Ammon's horn (tissue), 1 donor: ENCODE measurements at places on chromosomes 12 and 14.

DNA sequence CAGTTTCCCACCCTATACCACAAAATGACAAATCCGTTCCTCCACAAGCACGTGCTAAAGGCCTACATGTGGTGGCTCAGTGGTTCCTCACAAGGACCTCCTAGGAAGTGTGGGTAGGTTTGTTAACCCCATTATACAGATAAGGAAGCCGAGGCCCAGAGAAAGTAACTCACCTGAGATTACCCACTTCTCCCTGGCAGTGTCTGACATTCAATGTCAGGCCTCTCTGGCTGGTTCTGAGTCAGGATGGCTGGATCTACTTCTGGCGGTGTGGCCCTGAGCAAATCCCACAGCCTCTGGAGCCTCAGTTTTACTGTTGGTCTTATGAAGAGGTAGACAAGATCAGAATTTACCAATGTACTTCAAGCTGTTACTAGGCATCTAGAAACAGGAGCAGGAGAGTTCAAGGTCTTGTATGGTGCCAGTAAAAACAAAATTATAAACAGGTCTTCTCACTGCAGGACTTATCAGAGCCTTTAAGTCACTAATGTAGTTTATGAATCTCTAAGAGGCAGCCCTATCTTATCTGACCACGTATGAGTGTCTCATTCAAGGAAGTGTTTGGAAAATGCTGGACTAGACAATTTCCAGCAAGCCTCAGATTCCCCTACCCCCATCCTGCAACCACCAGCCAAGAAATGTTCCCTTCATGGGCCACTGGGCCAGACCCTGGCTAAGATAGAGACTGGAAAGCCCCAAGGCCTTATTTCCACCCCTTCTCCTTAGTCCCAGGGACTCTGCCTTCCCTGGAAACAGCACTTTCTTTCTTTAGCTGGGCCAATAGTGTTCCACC, 4.2 kb downstream of the HSPB8 start:
- DNase-seq = peak; percentile 37

GRCh38 chr14:34875031-34875922, at the start of gene BAZ1A:
Gene BAZ1A (minus strand): TSS chr14:34875360. CDS start chr14:34874604, 756 bp downstream.
- DNase-seq = peak; percentile 61

DNA sequence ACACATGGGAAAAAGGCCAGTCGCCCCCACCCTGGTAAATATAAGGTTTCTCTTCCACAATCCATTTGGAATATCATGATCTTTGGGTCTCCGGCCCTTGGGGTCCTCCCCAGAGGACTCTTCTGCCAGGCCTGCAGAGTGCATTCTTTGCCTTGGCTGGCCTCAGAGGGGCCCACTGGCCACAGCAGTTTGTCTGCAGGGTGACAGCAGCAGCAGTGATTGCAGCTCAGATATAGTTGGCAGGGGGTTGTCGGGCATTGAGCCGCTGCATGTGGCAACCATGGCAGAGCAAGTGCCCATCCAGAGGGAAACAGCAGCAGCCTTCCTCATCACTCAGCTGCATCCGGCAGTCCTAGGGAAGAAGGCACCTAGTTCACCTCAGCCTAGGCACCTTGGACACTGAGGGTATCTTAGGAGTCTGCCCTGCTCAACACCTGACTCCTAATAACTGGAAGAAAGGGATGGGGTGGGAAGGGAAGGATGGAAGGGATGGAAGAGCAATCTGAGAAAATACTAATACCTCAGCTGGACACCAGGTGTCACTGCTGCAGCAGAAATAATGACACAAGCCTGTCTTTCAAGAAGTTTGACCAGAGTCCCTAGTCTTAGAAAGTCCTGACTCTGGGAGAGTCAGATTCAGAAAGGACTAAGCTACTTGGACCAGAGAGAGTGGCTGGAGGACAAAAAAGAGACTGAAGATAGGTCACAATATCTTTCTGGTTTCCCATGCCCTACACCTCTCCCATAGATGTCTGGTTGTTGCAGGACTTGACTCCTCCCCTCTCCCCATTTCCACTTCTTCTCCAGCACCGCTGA, 8.9 kb downstream of the AJUBA start:
- DNase-seq = peak; percentile 63

GRCh38 chr14:26191671-26192070, 406.2 kb downstream of the NOVA1 start:
- DNase-seq = no peak

- no peak for DNase-seq
These were observed 10.7 kb downstream of the TBX3 start for GRCh38 chr12:114673169-114673833.

DNA sequence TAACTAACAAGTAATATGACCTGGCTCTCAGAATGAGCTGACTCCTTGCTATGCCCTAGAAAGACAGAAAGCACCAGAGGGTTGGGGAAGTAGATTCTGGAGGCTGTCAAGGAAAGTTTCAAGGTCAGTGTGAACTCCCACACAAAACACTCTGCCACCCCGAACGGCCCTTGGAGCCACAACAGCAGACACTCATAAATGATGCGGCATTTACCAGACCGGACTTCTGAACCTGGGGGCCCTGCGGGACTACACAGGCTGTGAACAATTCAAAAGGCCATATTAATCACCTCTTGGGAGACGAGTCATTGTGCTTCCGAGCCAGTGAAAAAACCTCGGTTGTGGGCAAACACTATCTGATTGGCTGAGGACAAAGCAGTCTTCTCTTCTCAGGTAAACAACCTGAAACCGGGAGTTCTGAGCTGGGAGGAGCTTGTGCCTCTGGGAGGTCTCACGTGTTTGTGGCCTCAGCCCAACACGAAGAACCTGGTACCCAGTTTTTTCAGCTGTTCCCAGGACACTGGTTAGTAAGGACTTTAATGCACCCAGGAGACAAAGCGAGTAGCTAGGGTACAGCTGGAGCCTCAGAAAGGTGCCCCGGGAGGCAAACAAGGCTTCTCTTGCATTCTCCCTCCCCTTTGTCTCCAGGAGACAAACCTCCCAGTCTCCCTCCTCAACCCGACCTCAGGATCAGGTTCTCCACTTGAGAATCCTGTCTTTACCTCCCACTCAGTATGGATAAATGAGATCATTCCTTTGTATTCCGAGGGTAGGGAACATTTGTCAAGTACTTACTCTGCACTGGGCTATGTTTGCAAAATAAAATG, 35.3 kb downstream of the VWF start:
- DNase-seq = no peak

DNA sequence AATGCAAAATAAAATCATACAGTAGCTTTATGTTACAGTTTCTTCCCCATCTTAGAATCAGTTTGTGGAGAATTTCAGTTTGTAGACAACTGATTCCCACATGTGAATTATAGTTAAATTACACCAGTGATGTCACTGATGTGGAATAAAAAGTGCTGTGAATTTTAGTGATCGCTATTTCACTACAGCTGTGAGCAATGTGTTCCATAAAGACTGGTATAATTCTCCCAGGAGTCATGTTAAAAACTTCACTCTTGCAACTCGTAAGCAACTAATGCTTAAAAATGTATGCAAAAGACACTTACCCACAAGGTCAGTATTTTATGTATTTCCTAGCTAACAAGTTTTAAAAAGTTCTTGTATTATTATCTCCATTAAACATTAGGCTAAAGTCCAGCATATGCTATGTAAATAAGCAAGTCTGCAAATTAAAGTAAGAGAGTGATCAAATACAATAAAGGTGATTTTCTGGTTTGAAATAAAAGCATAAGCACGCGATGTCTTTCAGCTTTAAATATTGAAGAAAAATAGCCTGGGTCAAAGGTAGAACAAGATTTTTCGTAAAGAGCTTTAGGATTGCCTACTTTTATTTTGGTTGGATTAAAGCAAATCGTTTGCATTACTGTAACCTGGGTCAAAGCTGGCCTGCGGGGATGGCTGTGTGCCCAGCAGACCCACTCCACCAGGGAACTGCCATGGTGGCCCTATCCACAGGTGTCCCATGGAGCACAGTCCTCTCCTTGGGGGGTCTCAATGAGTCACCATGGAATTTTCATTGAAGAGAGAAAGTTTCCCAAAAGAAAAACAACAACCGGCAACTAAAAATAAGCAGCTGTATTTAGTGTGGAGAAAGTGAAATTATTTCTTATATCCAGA, 12.7 kb upstream of the LRIG3 start:
- no peak for DNase-seq

DNA sequence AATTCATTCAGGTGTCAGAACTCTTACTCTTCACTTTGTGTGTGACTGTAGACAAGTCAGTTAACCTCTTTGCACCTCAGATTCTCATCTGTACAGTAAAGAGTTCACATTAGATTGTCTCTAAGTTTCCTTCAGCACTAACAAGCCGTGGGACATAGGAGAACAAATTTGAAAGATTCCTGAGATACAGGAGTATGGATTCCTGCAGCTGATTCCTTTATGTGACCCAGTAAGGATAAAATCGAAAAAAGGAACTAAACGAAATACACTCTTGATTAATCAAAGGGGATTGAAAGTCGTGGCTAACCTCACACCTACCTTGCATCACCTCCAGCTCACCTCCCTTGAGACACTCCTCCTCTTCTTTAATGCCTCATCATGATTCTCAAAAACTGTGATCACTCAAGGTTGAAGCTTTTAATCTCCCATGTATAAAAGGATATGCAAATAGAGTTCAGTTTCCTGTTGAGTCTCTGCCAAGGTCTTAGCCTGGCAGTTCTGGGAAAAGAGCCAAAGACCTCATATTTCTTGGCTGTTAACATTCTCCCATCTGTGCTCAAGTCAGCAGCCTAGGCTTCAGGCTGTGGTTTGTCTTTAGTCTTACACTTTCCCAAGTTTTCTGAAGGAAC, 156.6 kb downstream of the DAD1 start:
- peak; percentile 82 for DNase-seq

DNA sequence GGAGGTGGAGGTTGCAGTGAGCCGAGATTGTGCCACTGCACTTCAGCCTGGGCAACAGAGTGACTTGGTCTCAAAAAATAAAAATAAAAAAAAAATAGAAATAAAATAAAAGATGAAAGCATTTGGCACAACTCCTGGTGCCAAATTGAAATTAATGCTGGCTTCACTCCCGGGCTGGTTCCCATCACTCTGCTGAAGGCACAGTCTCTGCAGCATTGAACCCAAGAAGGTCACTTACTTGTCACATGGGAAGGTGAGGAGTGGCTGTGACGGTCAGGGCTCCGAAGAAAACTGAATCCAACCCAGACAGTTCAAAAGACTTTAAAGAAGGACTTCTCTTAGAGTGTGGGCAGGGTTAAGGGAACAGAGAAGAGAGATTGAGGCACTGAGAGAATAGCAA, 10.5 kb upstream of the CCDC63 start:
- no peak for DNase-seq

DNA sequence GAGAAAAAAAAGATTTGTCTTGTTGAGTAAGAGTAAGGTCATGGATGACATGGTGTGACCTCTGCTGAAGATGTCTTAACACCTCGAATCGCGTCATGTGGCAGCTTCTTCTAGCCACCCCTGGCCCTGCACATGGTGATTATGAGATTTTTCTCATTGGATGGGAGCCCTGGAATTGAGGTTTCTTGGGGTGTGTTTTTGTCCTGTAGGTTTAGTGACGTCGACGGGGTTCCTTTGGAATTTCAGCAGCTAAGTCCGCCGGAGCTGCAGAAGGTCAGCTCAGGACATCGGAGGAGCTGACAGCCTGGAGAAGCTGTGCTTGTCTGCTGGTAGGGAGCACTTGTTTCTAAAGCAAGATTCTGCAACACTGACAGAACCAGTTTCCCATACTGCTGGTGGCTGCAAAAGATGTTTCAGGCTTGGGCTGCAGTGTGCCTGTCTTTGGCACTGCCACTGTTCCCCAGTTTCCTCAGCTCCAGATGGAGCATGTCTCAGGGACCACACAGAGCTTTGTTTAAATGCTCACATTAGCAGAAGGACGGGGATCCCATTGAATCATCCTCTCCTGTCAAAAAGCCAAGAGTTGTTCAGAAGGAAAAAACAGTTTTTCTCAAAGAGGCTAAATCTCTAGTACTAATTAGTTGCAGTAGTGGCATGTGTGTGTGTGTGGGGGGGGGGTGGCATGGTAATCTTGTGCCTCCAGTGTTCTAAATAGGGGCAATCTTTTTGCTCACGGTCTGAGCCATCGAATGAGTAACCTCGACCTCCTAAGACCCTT, 5.2 kb upstream of the FOS start:
- DNase-seq = peak; percentile 51

DNA sequence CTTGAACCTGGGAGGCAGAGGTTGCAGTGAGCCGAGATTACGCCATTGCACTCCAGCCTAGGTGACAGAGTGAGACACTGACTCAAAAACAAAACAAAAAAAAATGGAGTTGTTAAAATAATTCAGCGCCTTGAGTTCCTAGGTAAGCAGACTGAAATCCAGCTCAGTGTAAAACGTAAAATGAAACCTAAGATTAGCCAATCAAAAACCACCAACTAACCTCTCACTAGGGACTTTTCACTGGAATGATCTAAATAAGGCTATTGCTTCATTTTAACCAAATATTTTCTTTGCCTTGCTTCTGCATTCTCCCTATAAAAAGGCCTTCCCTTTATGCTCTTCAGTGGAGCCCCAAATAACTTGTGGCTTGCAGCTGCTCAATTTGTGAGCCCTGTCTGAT, 91.6 kb upstream of the HIF1A start:
- DNase-seq = no peak

DNA sequence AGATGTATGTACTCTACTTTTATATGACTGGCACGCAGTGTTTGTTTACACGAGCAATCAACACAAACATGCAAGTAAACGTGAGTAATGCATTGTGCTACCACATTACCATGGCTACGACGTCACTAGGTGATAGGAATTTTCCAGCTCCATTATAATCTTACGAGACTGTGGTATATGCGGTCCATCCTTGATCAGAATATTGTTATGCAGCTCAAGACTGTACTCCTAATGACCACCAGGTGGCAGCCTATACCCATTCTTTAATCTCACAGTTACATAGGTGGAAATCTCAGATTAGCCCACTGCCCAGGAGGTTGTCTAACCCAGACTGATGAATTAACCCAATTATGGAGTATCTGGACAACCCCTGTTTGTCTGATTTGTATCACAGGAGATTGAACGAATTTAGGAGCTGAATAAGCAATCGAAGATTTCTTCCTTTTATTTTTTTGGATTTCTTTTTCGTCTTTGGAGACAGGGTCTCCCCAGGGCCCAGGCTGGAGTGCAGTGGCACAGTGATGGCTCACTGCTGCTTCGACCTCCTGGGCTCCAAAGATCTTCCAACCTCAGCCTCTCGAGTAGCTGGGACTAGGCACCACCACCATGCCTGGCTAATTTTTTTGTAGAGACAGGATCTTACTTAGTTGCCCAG, 8.7 kb upstream of the TESPA1 start:
- peak; percentile 84 for DNase-seq

GRCh38 chr12:34016361-34016760, 5.9 kb upstream of the ALG10 start:
- DNase-seq = no peak

DNA sequence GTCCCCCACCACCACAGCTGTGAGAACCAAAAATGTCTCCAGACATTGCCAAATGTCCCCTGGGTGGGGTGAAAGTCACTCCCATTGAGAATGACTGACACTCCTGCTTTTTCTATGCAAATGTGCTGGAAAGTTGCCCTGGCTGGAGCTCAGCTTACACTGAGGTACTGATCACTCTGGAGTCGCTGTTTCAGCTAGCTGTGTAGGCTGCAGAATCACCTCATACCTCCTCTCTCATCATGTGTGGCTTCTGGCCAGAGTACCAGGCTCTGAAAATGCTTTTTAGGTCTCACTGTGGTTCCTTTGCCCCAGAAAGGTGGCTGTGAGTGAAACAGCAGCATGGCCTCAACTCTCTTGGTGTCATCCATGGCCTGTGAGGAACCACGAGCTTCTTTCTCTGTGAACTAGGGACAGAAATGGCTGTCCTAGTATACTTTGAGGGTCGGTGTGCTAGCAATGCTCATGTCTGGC, 414.4 kb downstream of the DPF3 start:
- DNase-seq = no peak

GRCh38 chr12:52749827-52750226, 27.3 kb downstream of the KRT76 start:
- DNase-seq = peak; percentile 7
